ENCODE measurements at places on chromosomes 3 and 15.

GRCh38 chr3:66723231-66723630 lies 222.4 kb upstream of the LRIG1 start:
- DNase-seq = no peak

- no peak for DNase-seq
These were observed 539.0 kb downstream of the FGF12 start for GRCh38 chr3:192188218-192188835.

GRCh38 chr15:88505721-88506120 lies 38.2 kb downstream of the MRPS11 start:
- DNase-seq = no peak

GRCh38 chr15:65330934-65331645 lies 26.6 kb downstream of the RNU5B-1 start:
- DNase-seq = no peak

DNA sequence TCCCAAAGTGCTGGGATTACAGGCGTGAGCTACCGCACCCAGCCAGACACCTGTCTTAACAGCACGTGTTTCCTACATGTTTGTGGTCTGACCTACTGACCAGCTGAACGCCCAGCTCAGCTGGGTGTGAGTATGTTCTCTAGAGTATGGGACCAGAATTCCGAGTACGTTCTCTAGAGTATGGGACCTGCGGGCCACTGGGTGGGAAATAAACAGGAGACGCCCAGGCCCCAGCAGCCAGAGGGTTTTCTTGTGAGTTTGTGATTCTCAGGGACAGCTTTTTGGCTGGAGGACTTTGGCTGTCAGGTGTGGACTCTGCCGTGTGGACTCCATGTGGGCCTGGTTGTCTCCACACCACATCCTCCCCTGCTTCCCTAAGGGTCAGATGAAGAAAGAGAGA lies 87.3 kb downstream of the CHRD start:
- no peak for DNase-seq

DNA sequence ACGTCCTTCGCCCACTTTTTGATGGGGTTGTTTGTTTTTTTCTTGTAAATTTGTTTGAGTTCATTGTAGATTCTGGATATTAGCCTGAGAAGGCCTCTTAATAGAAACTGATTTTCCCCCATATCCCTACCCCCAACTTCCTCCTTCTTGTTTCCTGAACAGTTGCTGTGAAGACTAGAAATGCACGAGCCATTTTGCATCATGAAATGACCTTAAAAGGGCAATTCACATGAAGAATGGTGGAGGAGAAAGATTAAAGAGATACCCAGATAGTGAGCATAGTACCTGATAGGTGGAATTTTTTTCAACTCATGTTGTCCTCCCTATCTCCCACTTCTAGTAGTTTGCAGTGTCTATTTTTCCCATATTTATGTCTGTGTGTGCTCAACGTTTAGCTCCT lies 55.2 kb upstream of the KCNH8 start:
- no peak for DNase-seq

GRCh38 chr3:55718074-55718473 lies 231.0 kb upstream of the WNT5A start:
- DNase-seq = no peak

GRCh38 chr3:10011631-10012030 lies 14.6 kb upstream of the FANCD2 start:
- no peak for DNase-seq

GRCh38 chr15:27084844-27085243 lies 113.9 kb downstream of the GABRG3 start:
- DNase-seq = no peak

GRCh38 chr15:55791551-55792400 lies 48.8 kb upstream of the PRTG start:
- DNase-seq = no peak

DNA sequence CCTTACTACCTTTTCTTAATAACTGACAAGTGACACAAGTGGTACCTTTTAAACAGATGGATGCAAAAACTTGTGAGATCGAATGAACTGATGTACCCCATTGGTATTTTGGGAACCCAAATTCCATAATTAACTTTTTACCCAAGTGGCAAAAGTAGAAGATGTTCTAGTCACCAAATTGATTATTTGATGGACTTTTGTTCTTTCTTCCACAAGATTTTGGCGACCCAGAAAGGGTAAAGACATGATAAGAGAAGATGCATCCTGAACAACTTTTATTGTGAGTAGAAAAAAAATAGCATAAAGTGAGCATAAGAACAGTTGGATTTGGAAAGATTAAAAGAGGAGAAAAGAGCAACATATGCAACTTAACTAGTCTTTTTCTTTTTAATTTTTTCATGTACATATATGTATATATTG lies 159.5 kb downstream of the TIGIT start:
- DNase-seq = no peak

All from SIG-M5 (cell line).